ENCODE measurements at places on chromosomes 16 and 17.

GRCh38 chr17:55219934-55220333 is 44.8 kb upstream of the HLF start:
- no peak for DNase-seq
- peaks cover 18% of the 10 kb centered on the region for H3K27me3 ChIP-seq
- no peaks in the 10 kb centered on the region for H3K4me1 ChIP-seq
- H3K4me3 ChIP-seq, result no peak overlapping the region
- no peaks in the 10 kb centered on the region for H3K36me3 ChIP-seq
- no peak overlapping the region for H3K27ac ChIP-seq

DNA sequence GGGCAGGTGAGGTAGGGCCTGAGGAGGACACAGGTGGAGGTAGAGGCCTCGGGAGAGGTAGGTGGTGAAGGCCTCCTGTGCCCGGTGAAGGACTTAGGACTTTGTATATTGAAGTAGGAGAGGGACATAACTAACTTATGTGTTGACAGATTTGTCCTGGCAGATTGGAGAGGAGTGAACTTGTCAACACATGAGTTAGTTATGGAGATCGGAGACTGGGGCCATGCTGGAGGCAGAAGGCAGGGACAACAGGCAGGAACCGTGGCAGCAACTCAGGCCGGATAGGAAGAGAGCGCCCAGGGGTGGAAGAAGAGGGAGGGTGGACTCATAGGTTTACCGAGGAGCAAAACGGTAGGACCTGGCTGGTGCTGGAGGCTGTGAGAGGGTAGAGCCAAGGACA is 18.4 kb downstream of the GLP2R start:
- peaks cover 13% of the 10 kb centered on the region for H3K27me3 ChIP-seq
- no peak overlapping the region for H3K4me3 ChIP-seq

GRCh38 chr17:1813088-1813487 is 16.6 kb downstream of the SMYD4 start:
- H3K4me1 ChIP-seq, result no peaks in the 10 kb centered on the region
- H3K36me3 ChIP-seq, result peaks cover 33% of the 10 kb centered on the region
- no peak for DNase-seq
- no peak overlapping the region for H3K4me3 ChIP-seq
- H3K27ac ChIP-seq, result no peak overlapping the region
- no peaks in the 10 kb centered on the region for H3K27me3 ChIP-seq

- no peak overlapping the region for H3K27ac ChIP-seq
- H3K4me3 ChIP-seq, result no peak overlapping the region
- peaks cover 6% of the 10 kb centered on the region for H3K4me1 ChIP-seq
- H3K27me3 ChIP-seq, result no peaks in the 10 kb centered on the region
These were observed 56.0 kb downstream of the ZFPM1 start for GRCh38 chr16:88508868-88509748.

Measured in nephron progenitor cell (in vitro differentiated cells).